NCI-H524 treated with DMSO at 0.1 percent for 48 hours (cell line): ENCODE measurements at places on chromosomes 13 and 19.

DNA sequence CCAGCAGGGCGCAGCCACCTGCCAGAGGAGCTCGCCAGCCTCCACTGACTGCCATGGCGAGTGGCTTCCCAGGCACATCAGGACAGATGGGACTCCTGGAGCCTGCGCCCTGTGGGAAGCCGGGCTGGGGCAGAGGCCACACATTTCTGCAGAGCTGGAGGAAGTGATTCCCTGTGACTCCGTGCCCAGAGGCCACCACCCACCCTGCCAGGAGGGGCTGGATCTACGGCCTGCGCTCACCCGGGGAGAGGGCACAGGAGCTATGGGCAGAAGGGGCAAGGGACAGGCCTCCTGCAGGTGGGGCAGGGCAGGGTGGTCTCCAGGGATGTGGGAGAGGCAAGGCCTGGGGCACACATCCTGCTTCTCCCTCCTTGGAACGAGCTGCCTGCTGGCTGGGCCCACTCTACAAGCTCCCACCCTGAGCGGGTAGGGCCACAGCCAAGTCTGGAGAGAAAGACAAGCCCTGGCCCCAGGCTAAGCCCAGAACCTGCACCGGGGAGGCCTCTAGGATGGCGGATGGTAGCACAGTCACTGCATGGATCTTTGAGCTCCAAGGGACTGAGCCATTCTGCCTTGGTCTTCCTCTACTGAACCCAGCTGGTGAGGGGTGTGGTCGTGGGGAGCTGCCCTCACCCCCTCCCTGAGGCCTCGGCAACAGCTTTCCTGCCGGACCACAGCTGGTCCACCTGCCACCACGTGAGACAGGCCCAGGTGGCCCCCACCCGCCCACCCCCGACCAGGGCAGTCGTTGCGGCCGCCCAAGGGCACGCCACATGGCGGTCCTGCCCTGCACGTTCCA is 40.6 kb downstream of the CEBPG start:
- DNase-seq, result no peak

GRCh38 chr19:50943074-50943828 is 9.6 kb downstream of the KLK5 start:
- DNase-seq, result no peak

GRCh38 chr13:72109863-72110262 is 242.9 kb upstream of the DACH1 start:
- DNase-seq, result no peak

DNA sequence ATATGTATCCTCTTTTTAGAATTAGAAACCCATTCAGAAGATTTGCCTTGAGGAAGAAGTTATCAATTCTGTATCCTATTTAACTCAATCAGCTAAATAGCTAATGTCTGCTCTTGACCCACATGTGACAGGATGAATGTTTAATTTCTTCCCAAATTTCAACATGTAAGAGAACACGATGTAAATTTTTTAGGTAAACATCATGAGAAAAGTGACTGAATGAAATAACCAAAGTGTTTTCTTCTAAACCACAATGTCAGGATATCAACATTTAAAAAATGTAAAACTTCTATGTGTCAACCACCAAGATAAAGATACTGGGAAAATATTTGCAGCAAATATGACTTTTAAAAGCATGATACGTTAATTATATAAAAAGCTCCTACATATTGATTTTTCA is 302.4 kb downstream of the DCT start:
- DNase-seq, result no peak

DNA sequence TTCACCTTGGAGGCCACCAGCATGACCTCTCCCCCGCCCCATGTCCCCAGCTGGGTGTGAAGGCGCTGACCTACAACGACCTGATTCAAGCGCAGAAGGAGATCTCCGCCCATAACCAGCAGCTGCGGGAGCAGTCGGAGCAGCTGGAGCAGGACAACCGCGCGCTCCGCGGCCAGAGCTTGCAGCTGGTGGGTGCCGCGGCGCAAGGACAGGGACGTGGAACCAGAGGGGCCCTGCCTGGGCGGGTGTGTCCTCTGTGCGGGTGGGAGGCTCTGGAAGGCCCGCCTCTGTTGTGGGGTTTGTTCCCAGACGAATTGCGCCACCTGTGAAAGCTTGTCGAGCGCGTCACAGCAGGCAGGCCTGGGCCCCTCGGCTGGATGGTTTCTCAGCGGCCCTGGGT is 22.3 kb downstream of the PLEKHJ1 start:
- no peak for DNase-seq

DNA sequence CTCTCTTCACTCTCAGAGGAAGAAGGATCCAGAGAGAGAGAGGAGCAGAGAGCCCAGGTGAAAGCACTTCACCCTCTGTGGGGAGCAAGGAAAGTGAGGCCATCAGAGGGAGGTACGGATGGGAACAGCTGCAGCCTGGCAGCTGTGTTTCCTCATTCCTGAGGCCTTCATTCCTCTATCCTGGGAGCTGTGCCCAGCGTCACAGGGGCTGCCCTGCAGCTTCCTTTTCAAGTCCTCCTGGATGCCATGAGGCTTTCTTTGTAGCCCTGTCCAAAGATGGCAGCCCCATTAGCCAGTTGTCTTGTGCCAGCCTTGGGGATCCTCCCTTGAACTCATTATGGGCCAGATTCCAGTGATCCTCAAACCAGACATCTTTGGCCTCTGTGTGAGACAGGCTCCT is 76.8 kb upstream of the PCDH8 start:
- DNase-seq, result no peak

DNA sequence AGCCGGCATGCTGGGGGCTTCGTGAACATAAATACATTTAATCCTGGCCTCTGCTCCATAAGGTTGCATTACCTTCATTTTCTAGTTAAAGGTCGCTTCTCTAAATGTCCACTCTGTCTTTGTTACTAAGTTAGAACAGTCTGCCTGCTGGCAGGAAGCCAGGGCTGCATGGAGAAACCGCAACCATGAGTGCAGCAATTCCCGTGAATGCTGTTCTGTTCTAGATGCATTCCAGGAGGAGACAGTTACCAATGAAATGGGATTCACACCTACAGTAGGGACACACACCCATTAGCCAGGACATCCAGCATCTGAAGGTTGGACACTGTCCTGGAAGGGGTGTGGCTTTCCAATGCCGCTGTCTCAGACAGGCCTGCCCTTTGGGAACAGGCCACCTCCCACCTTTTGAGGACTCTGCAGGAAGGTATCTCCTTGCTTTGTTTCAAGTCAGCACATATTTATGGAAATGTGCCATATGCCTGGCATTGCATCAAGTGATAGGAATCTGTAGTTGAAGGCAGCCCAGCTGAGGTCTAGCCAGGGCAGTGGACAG is 129.7 kb downstream of the SLC7A1 start:
- no peak for DNase-seq

GRCh38 chr13:85650613-85651012 is 148.6 kb downstream of the SLITRK6 start:
- no peak for DNase-seq

DNA sequence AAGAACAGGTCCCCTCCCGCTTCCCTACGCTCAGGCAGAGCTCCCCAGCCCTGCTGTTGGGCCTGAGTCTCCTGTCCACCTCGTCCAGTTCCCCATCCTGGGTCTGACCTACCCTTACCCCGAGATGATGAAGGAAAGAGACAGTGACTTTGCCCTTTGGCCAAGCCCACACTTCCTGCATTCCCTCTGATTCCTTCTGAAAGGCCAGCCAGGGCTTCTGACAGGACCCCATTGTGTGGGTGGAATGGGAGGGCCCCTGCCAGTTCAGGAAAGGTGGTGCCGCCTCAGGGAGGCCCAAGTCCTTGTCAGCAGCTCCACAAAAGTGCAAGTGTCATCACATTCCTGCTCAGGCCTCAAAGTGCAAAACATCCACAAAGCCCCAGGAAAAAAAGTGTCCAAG is 177.8 kb downstream of the PAN3 start:
- DNase-seq, result no peak
